H9 (cell line): ENCODE measurements at places on chromosomes 13 and 19. TPM values are rescaled to one million over a fixed set of nuclear protein-coding genes. Genes with fewer than 3 reads are reported as not detected.

DNA sequence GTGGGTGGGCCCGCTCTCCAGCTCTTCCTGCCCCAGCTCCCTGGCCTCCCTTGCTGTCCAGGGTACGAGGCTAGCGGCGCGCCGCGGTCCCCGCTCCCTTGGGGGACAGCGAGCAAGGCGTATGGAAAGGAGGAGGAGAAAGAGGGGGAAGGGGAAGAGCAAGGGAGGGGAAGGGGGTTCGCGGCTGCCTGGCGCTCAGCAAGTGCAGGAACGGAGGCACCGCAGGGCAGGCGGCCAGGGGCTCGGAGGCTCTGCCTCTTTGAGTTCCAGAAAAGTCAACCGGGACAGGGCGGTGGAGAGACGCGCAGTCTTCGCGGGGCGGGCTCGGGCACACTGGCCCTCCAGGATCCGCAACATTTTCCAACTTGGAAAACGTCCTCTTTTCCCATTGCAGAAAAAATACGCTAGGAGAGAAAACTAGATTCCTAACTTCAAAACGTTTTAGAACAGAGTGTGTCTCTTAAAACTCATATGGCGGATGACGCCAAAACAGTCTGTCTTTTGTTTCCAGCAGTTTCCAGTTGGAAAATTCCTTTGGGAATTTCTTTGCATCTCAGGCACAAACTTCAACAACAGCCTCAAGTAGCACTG, 23.1 kb upstream of the TNFRSF19 start:
- DNase-seq = peak; percentile 51

- no peak for DNase-seq
These were observed 21.5 kb downstream of the NFIC start for GRCh38 chr19:3387645-3388589.

COL5A3 gene
- total RNA-seq = 0.70 and 0.72 TPM in 2 replicates

DNA sequence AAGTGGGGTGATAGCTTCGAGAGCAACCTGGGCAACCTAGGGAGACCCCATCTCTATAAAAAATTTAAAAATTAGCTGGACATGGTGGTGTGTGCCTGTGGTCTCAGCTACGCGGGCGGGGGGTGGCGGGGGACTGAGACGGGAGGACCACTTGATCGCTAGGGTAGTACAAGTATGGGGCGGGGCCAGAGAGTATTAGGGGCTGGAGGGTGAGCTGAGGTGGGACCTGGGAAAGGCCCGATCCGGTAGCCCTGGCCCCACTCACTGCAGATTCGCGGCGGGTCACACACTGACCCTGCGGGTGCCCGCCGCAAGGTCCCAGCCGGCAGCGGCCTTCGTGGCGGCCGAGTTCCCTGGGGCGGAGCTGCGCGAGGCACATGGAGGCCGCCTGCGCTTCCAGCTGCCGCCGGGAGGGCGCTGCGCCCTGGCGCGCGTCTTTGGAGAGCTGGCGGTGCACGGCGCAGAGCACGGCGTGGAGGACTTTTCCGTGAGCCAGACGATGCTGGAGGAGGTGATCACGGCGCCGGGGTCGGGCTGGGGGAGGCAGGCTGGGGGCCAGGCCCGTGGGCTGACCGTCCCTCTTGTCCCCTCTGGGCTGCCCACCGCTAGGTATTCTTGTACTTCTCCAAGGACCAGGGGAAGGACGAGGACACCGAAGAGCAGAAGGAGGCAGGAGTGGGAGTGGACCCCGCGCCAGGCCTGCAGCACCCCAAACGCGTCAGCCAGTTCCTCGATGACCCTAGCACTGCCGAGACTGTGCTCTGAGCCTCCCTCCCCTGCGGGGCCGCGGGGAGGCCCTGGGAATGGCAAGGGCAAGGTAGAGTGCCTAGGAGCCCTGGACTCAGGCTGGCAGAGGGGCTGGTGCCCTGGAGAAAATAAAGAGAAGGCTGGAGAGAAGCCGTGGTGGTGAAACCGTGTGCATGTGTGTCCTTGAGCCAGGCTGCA, 2.0 kb upstream of the ARHGAP45 start:
- peak; percentile 81 for DNase-seq

SLC25A23 gene
- total RNA-seq = 35.0 and 42.9 TPM in 2 replicates
